ENCODE measurements at places on chromosomes 11 and 22.
A peak's percentile ranks its signal among the peaks of the same experiment; 100 is the strongest.

GRCh38 chr11:18280438-18281045 lies 14.5 kb downstream of the SAA1 start:
- no peak for DNase-seq

- no peak for DNase-seq
These were observed 8.3 kb downstream of the PPFIBP2 start for GRCh38 chr11:7522121-7522520.

GRCh38 chr22:45468872-45469271 lies 33.8 kb upstream of the FBLN1 start:
- DNase-seq, result no peak

DNA sequence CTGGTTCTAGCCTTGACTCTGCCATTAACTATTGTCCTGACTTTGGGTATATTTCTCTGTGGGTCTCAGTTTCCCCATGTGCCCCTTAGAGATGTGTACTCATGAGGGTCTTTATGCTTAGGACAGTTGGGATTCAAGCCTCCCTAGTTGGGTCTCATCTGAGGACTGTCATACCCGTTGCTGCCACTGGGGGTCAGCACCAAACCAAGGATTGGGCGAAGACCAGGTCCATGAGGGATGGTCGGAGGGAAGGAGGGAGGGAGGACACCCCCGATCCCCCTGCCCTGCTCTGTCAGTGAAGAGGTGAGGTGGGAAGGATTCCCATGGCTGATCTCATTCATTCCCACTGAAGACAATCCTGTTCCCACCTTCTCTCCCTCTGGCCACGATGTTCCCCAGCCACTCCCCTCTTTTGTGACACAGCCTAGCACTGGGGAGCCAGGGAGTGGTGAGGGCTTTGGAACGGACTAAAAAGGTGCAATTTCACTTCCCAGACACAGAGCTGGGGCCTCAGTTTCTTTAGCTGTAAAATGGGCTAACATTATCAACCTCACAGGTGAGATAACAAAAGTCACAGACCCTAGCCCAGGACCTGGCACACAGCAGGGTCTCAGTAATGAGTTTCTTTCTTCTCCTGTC lies 12.4 kb upstream of the KLHL35 start:
- DNase-seq, result peak; percentile 64

GRCh38 chr11:26286472-26287066 lies 45.4 kb upstream of the ANO3 start:
- DNase-seq, result no peak

DNA sequence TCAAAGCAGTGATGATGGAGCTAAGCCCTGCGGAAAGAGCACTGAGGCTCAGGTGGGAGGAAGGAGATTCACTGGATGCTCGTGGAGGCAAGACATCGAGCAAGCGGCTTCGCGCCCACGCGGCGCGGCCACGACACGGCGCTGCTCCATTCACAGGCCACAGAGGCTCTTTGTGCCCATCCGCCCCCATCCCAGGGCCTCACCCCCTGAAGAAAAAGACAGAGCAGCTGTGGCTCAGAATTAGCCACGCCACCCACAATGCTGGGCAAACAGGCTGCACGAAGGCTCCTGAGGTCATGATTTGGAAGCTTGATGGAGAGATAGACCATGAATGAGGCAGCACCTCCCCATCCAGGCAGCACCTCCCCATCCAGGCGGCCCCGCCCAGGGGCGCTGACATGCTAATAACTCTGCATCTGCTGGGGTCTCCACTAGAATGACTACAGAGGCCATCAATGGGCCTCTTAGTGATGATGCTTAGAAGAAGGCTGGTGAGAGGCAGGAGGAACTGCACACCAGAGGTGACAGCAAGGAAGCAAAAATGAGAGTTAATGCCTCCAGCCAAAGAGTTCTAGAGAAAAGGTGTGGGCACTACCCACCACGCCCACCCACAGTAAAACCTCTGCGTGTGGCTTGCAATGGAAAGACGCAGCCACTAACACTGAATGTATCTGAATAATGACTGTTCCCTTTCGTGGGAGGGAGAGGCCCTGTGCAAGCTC lies 43.5 kb downstream of the MYH9 start:
- DNase-seq, result no peak

DNA sequence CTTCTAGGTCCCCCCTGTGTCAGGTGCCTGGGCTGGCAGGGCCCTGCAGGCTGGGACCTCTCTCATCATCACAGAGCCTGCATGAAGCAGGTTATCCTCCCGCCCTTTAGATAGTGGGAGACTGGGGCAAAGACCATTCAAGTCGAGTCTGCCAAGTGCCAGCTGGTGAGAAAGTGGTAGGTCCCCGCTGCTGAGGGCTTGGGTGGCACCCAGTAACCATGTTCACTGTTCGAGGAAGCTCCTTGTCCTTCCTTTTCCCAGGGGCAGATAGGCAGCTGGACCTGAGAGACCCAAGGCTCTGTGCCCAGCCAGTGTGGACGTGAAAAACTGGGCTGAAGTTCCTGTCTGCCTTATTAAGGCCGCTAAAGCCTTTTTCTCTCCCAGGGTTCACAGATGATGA lies 1319.8 kb downstream of the TBC1D22A start:
- no peak for DNase-seq

DNA sequence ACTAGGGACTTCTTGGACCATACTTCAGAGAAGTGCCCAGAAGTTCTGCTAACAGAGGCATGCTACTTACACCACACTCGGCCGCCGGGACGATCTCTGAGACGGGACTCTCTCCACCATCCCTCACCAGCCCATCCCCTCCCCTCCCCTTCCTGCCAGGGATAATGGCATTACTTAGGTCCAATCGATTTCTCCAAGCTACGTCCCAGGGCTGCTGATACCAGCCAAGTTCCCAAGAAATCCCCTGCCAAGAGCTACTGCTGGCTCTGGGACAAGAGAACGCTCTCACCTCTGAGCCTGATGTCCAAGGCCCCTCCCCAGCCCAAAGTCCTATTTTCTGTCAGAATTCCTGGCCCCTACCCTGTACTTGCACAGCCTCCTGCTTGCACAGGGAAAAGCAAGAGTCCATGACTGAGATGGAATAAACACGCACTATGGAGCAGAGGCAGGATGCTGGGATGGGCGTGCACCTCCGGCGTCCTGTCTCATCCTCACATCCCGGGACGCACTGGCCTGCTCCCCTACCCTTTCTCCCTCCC lies 42.7 kb downstream of the GDPD5 start:
- DNase-seq, result no peak

DNA sequence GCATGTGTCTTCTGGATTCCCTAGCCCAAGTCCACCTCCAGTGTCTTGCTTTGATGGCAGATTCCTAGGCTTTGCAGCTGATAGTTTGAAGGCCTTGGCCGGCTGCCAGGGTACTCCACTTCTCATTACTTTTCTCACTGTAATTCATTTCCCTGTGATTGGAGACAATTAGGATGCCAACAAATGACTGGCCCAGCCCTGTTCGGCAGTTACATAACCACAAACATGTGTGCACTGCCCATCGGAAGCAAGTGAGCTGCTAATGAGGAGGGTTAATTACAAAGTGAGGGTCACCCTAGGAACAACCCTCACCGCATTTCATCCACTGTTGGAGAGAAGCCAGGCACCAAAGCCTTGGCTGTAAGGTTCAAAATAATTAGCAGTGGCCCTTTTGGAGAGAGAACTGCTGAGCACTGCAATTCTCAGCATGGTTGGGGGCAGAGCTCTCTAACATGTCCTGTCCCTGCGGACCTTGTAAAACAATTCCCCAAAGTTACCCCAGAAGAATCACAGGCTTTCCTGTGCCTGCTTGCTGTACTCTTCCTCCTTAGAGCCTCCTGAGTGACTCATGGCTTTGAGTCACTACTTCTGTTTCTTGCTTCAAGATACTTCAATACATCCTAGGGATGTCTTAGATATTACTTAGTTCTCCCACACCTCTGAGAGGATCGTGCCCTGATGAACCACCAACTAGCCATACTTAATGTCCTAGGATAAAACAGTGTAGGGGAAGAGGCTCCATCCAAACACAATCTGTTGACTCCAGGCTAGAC lies 109.7 kb upstream of the GALNT18 start:
- DNase-seq, result no peak

GRCh38 chr11:84837402-84838069 lies 789.6 kb downstream of the DLG2 start:
- DNase-seq, result no peak

GRCh38 chr11:119741369-119742262 lies 12.6 kb upstream of the NECTIN1 start:
- DNase-seq, result no peak

DNA sequence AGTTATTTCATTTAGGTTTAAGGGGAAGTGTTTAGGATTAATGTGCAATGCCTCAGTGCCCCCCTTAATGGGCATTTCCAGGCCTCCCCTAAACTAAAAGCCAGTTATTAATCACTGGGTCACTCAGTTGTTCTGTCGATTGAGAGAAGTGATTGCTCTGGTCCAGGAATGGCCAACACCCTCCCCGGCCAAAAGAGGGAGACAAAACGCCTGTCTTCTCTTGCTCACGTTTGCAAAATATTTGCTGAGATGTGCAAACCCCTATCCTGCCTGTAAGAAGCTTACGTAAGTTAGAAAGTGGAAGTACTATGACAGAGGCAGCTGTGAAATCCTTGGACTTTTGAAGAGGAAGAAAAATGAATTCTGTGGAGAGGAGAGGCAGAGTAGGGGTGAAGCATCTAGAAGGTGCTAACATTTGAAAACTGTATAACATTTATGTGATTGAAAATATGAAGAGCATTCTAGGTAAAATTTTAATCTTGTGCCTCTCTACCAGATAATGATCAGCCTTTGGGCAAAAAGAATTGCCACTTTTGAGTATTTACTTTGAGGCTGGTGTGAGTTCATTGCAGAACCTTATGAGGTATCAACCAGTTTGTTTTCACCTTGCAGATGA lies 37.7 kb downstream of the NTM start:
- DNase-seq, result peak; percentile 20

DNA sequence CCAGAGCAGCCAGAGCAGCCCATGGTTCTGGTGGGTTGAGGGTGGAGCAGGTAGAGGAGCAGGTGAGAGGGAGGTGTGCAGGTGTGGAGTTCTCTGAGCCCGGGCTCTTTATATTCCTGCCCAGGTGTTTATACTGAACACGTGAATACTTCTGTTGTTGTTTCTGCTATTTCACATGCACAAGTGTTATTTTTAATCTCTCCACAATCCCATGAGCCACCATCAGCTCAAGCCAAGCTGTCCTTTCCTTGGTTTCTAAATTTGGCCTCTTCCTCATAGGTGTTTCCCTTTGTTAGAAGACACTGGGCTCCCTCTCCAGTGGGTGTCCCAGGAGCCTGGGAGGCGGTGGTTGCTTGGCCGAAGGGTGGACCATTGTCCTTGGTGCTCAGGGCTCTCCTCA lies at the start of gene KRTAP5-3:
KRTAP5-3 (minus strand) TSS at position 101 of the 400 bp plus-strand sequence; CDS start at position 23, 78 bp downstream.
- no peak for DNase-seq

DNA sequence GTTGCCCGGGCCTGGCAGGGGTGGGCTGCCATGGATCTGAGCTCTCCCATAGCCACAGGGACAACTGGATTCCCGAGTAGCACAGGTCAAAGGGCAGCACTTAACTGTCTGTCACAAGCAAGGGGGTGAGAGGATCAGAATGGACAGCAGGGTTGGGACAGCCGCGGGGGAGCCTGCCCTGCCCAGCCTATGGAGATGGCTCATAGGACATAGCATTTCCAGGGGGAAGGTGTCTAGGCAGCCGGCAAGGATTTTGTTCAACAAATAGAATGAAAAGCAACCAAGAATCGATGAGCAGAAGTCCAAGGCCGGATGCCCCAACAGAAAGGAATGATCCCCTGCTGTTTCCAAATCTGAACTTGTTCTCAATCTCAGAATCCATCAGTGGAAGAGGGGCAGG lies 92.9 kb downstream of the RPS6KA4 start:
- no peak for DNase-seq

DNA sequence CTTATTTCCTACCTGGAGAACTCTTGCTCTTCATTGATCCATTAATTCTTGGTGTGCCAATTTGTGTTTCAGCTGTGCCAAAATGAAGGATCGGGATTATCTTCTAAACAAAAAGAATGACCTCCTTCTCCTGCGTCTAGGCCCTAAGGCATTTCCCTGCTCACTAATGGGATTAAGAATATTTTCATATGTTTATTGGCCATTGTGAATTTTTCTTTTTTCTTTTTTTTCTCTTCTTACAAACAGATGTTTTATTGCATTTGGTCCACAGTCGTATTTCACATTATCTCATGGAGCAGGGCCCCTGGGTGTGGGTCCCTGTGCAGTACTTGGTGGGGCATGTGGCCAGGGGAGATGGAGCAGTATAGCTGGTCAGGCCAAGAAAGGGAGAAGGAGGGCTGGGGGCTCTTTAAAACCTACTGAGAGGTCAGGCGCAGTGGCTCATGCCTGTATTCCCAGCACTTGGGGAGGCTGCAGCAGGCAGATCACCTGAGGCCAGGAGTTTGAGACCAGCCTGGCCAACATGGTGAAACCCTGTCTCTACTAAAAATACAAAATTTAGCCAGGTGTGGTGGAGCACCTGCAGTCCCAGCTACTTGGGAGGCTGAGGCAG lies 35.3 kb upstream of the HORMAD2 start:
- DNase-seq, result no peak

- no peak for DNase-seq
These were observed 98.2 kb downstream of the LDLRAD3 start for GRCh38 chr11:36041988-36042611.

DNA sequence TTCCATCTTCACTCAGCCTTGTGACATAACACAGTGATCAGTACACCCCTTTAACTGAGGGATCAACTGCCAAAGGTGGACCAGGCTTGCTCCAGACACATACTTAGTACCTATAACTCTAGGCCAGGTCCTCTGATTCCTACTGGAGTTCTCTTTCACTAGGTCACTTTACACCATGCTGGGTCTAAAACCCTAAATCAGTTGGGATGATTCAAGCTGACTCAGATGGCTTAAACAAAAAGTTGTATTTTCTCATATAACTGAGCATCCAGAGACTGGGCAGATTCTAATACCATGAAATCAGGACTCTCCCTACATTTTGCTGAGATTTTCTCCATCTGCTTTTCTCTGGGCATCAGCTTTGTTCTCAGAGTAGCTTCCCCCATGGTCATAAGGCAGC lies 26.0 kb upstream of the FLI1 start:
- no peak for DNase-seq

DNA sequence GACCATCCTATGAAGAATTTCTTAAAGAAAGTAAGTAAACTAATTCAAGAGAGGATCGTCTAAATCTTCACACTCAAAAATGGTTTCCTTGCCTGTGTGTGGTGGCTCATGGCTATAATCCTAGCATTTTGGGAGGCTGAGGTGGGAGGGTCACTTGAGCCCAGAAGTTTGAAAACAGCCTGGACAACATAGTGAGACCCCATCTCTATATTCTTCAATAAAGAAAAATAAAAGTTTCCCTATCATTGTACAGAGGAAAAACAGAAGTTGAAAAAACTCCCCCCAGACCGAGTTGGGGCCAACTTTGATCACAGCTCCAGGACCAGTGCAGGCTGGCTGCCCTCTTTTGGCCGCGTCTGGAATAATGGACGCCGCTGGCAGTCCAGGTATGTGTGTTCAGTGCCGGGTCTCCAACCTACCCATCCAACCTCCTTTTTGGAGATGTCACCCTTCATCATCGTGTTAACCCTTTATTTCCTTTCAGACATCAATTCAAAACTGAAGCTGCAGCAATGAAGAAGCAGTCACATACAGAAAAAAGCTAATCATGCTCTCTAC lies 3.0 kb downstream of the RPS25 start:
- DNase-seq, result no peak

GRCh38 chr22:32699001-32699582 lies 102.4 kb upstream of the TIMP3 start:
- no peak for DNase-seq
